Thyroid gland (tissue), 4 donors: ENCODE measurements at places on chromosomes 4 and X. TPM values are rescaled to one million over a fixed set of nuclear protein-coding genes. Genes with fewer than 3 reads are reported as not detected.

The OTC gene
- total RNA-seq = not detected

DNA sequence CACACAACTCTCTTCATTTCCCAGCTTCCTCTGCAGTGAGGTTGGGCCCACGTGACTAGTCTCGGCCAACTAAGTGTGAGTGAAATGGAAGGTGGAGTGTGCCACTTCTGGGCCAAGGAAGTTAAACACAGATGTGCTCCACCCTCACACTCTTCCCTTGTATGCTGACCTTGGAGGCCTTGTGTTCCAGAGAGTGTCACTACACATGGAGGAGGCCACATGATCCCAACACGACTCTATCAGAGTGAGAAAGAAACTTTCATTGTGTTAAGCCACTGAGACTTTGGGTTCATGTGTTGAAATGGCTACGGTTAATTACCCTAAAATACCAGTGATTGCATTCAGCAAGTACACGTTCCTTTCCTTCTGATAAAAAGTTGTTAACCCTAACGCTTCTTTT lies 55.1 kb downstream of the TBC1D9 start:
- no peak for DNase-seq

The MAGEA9B gene
- not detected for total RNA-seq

DNA sequence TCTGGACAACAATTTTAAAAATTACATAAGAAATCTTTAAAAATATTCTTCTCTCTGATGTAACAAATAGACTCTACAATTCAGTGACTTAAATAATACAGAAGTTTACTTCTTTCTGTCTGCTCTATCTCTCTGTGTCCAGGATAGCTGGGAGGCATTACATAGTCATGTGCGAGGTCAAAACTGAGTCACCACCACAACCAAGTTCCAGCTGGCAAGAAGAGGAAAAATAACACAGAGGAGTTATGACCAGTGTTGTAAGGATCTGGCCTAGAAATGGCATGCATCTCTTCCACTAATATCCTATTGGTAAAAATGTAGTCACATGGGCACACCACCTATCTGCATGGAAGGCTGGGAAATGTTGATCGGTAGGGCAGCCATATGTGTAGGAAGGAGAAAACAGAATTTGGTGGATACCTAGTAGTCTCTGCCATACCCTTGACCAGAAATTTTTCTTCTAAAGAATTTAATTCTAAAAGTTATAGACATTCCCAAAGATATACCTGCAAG lies 39.4 kb upstream of the WDFY3 start:
- DNase-seq = no peak

DNA sequence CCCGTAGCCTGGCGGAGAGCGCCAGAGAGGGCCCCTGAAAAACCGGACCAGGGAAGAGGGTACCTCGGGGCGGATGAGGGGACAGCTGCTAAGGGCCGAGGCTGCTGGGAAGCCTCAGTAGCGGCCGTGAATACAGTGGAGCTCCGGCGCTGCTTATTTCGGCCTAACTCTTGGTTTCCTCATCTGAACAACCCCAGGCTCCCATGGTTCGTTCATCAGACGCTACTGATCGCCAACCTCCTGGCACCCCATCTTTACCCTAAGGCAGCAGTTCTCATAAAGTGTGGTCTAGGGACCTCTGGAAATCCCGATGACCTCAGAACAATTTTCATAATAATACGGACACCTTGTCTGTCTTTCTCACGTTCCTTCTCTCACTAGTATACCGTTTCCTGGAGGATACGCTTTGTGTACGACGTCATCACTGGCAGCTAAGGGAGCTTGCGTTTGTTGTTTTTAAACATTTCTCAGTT lies 645 bp upstream of the RAB28 start:
- no peak for DNase-seq

The TAPT1 gene
- 69.0 TPM for total RNA-seq

The ZFYVE28 gene
- total RNA-seq = 15.5 TPM

The DSPP gene
- total RNA-seq = not detected

GRCh38 chr4:16125571-16126445 lies 42.0 kb upstream of the PROM1 start:
- no peak for DNase-seq

The FGFR3 gene
- 0.81 TPM for total RNA-seq

DNA sequence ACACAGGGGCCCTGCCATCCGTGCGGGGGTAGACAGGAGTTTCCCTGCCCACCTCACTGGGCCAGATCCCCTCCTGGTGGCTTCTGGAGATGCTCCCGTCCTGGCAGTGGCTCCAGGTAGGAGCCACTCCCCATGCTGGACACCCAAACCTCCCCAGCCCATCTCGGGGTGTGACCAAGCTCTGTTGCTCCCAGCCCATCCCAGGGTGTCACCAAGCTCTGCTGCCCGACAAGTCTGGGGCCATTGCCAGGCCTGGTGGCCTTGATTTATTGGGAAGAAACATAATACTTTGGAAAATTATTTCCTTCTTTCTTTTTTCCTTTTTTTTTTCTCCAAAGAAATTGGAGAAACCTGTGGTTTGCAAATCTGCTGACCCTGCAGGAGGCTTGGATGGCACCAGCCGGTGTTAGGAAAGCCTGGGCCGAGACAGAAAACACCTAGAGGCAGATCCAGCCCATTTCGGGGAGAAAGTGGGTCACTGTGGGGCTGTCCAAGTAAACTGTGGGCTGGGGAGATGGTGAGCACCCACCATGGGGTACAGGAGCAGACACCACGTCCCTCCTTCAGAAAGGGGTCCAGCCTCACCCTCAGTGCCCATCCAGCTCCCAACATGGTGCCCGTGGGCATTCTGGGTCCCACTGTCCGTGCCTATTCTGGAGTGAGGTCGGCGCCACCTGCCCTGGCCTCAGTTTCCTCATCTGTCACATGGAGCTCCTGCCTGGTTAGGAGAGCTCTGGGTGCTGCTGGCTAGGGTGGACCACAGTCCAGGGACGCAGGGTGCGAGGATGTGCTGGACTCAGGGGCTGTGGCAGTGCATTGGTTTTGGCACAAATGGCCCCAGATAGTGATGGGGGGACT lies 59.4 kb upstream of the ADRA2C start:
- no peak for DNase-seq

- DNase-seq = no peak
Measured at GRCh38 chr4:1879485-1879884, 8.3 kb downstream of the NSD2 start.

- peak; percentile 28 for DNase-seq
Measured at GRCh38 chr4:25440478-25441030, 63.5 kb downstream of the ANAPC4 start.

GRCh38 chr4:19829101-19829500 lies 422.6 kb upstream of the SLIT2 start:
- no peak for DNase-seq

The UGT2B10 gene
- not detected for total RNA-seq

DNA sequence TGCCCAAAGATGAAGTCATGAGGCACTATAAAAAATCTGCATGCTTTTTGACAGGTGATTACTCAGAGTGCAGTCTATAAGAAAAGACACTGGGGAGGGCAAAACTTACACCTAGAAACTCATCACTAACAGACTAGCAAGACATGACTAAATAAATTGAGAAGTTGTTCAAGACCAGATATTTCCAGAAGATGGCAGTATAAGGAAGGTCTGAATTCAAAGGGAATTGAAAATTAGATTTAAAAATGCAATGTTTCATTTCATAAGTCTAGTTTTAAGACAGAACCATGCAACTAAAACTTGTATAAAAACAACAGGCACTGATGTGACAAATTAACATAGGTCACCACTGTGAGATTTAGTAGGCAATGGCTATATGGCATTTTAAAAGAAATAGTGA lies 232.5 kb upstream of the POF1B start:
- no peak for DNase-seq

The COX7B2 gene
- total RNA-seq = not detected

DNA sequence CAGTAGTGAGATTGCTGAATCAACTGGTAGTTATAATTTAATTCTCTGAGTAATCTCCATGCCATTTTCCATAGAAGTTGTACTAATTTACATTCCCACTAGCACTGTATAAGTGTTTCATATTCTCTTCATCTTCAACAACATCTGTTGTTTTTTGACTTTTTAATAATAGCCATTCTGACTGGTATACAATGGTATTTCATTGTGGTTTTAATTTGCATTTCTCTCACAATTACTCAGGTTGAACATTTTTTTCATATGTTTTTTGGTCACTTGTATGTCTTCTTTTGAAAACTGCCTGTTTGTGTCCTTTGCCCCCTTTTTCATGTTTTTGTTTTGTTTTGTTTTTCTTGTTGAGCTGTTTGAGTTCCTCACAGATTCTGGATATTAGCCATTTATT lies 880.2 kb downstream of the RAPGEF2 start:
- DNase-seq = no peak

- DNase-seq = peak; percentile 54
Measured at GRCh38 chrX:69493193-69493592, 10.9 kb upstream of the NALF2 start.

The CENPI gene
- not detected for total RNA-seq

GRCh38 chr4:109994415-109994827 lies 81.7 kb downstream of the EGF start:
- no peak for DNase-seq

DNA sequence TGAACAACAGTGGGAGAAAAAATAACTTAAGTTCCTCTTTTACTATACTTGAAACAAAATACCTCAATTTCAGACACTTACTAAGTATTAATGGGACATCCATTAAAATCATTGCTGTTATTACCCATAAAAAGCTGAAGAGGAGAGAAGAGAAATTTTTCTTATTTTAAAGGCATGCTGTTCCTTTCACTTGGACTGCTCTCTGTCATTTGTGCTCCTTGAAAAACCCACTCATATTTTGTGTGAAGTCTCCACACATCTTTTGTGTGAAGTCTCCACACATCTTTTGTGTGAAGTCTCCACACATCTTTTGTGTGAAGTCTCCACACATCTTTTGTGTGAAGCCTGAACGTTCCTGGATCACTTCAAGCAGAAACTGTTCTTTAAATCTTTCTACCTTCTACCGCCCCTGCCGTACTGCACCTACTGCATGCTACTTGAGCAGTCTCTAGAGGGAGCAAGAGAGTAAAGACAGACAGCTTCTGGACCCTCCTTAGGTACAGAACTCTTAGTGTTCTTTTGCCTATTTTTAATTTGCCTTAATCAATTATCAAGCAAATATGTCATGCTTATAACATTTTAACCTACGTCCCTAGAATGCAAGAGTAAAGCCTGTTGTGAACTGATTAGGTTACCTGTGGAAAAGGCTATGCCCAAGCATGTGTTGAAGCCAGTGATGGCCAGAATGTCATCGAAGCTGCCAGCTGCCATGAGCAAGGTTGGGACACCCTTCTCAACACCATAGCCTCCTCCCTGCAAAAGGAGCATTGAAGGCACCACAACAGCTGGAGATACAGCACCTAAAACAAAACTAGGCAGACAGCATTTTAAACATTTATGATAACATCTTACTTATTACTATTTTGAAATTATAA lies 27.1 kb upstream of the SLC9B1 start:
- peak; percentile 20 for DNase-seq

The TEX13C gene
- not detected for total RNA-seq

DNA sequence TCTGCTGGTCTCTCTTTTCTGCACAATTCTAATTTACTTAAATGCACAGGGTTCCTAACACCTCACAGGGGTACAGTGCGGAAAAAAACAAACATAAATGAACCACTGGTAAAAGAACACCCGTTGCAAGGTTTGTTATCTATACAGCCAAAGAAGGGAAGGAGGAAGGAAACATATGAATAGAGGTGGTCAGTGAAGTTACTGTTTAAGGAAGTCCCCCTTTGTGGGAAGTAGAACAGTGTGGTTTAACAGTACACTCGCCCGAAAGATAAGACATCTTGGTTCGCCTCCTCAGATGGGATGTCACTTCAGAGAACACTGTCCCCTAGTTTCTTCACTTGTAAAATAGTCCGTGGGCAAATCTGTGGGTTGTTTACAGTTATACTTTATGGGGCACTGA lies 57.5 kb downstream of the TEC start:
- no peak for DNase-seq

- DNase-seq = no peak
Measured at GRCh38 chr4:16881151-16881884, 17.1 kb downstream of the LDB2 start.

DNA sequence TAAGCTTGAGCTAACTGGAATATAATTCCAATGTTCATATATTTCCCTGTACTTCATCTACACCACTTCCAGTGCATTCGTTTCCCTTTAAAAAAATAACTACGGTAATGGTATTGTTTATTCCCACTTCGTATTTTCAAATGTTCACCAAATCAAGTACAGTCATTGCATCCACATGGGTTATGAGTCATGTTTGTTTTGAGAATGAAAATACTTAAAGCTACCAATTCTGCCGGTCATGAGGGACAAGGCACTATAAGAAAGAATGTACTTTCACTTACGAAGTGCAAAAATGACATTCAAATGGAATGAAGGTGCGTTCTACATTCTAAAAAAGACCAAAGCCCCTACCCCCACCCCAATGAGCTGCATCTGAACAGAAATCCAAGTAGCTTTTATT lies 174.4 kb upstream of the FGF13 start:
- no peak for DNase-seq

- DNase-seq = no peak
Measured at GRCh38 chrX:46543441-46543840, 1.8 kb downstream of the ZNF674 start.

GRCh38 chr4:8656711-8657380 lies 64.3 kb downstream of the CPZ start:
- DNase-seq = no peak

DNA sequence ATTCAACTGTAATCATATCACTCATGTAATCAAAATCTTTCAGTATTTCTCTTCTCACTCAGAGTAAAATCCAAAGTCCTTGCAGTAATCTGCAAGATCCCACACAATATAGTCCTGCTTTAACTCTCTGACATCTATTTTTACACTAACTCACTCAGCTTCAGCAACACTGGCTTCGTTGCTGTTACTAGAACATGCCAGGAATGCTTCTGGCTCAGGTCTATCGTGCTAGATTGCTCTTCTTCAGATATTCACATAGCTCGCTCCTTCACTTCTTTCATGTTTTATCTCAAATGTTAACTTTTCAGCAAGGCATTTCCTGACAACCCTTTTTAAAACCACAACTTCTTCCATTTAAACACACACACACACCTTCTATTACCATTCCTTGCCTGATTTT lies 331.7 kb upstream of the HTR2C start:
- DNase-seq = no peak

GRCh38 chrX:152573866-152574265 lies 63.8 kb upstream of the GABRQ start:
- DNase-seq = no peak

DNA sequence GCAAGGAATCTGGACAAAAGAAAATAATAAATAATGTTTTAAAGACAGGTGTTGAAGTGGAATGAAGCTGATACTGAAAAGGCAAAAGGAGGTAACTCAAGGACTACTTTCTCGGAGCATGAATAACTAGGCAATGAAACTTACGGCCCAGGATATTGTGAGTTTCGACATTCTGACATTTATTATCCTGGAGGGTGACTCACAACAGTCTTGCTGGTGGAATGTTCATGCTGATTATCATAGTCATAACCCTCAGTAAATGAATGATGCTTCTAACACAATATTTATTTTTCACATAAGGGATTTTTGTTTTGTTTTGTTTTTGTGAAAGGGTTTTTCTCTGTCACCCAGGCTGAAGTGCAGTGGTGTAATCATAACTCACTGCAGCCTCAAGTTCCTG lies 147.0 kb upstream of the HPGD start:
- DNase-seq = no peak

The DUX4 gene
- not detected for total RNA-seq
